ENCODE measurements at places on chromosomes 12 and 14.

GRCh38 chr14:104993808-104994591, 8.4 kb downstream of the CLBA1 start:
- no peak for DNase-seq

DNA sequence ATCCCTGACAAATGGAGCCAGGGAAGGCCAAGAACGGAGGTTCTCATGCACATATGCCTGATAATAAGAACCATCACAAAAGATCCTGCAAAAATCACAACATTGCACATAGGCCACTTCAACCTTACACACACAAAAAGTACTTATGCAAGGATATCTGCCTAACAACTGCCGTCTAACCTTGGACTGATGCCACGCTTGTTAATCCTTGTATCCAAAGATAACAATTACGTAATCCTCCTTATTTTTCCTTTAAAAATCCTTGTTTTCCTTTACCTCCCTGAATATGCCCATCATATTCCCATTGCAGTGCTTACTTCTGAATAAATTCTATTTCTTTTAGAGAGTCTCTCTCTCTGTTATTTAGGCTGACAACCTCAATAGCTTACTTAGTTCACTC, 59.5 kb downstream of the TMEM116 start:
- DNase-seq, result no peak

GRCh38 chr14:31357279-31357678, 63.1 kb downstream of the HEATR5A start:
- DNase-seq, result no peak

DNA sequence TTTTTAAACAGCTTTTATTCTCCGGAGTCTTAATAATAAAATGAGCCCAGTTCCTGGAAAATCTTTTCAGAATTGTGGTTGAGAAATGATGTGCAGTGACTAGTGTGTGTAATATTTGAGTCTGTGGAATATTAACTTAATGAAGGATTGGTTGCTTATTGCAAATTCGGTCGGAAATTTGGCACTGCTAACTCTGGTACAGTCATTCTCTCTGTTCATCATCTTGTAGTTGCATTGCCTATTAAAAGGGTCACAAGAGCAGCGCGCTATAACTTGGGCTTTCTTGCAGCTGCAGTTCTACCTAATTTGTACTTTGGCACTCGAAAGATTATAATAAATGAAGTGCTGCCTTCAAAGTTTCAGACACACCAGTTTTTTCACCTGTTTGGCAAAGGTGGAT, 146.0 kb downstream of the FLRT2 start:
- no peak for DNase-seq

GRCh38 chr14:85150166-85150565, 379.8 kb upstream of the FLRT2 start:
- no peak for DNase-seq

DNA sequence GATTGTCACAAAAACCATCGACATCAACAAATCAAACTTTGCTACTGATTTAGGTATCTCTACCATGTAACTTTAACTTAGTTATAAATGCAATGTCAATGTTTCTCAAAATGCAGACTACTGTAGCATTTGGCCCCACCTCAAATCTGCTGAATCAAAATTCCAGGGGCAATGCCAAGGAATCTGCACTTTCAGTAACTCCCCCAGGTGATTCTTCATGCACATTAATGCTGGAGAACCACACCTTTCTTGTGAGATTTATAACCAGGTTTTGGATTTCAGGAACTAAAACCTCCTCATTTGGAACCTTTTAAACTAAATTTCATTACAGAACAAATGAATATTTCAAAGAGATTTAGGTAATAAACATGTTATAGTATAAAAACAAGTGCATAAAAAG, 4.9 kb downstream of the ATP2B1 start:
- DNase-seq, result no peak

- no peak for DNase-seq
Measured at GRCh38 chr14:81465507-81466228, 65.5 kb upstream of the STON2 start.

- no peak for DNase-seq
Measured at GRCh38 chr14:31070431-31070830, 44.3 kb upstream of the STRN3 start.

- no peak for DNase-seq
Measured at GRCh38 chr12:43029971-43030370, 440.4 kb upstream of the PRICKLE1 start.

DNA sequence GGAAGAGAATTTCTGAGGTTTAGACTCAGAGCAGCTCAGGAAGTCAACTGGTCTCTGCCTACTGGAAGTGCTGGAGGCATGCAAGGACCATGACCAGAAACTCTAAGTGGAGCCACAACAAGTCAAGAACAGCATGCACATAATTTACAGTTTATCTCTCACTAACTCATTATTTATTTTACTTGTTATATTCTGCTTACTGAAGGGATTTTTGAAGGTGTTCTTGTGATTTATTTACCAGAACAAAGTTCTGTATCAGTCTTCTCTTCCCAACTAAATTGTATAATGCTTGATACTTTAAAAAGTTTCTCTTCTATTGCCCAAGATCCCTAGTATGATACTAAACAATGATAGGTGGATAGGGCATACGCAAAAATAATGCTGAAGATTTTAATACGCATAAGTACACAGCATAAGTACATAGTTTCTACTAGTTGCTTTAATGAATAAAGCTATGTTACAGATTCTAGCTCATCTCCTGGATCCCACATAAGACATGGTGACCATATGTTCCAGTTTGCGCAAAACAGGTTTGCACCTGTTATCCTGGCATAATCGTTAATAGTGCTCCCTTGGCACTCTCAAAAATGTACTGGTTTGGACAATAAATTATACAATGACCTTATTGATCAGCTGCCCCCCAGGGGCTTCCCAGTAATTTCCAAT, 11.6 kb upstream of the SPTB start:
- no peak for DNase-seq

GRCh38 chr12:104747955-104748354, 210.1 kb downstream of the SLC41A2 start:
- DNase-seq, result no peak

GRCh38 chr12:51000245-51000644, 25.9 kb downstream of the SLC11A2 start:
- no peak for DNase-seq

- DNase-seq, result no peak
Measured at GRCh38 chr14:50800032-50800431, 30.9 kb downstream of the NIN start.

DNA sequence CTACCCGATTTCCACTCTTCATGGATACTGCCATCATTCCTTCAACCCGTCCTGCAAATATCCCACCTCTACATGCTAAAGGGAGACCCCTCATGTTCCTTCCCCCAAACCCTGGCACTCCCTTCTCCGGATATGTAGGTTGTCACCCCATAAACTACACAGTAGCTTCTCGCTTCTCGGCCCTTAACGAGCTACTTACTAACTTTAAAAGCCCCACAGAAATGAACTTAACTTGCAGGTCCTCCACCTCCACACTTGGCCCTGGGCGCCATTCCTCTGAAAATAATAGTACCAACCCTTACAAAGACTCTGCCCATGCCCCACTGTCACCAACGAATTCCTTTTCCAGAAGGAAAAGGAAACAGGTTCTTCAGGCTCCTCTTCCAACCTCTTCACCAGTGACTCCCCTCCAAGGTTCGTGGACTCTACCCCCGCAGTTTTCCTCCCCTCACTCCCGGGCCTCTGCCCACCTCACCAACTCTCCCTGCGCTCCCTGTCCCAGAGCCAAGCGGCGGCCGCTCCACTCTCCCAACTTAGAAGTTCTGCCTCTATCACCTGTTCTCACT, 1.2 kb downstream of the SPPL3 start:
- no peak for DNase-seq

GRCh38 chr12:7134396-7135166, 4.4 kb downstream of the CLSTN3 start:
- DNase-seq, result no peak

GRCh38 chr14:37482428-37482827, 112.6 kb downstream of the FOXA1 start:
- DNase-seq, result no peak

DNA sequence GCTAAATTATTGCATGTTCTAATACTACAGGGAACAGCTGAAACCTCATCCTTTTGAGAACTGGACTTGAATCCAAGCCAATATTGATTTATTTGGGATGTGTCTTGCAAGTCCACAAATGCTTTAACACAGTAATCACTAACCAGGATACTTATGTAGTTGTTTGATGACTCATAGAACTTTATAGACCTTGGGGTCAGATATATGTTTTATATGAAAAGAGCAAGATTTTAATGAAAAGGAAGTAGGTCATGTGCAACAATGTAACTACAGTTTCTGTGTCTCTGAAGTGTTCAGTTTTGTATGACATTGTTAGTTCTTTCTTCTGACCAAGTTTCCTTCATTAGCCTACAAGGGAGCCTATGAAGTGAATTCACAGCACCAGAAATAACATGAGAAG, 352.0 kb downstream of the ZFP36L1 start:
- no peak for DNase-seq

GRCh38 chr12:32163596-32163995, 56.9 kb downstream of the BICD1 start:
- DNase-seq, result no peak

DNA sequence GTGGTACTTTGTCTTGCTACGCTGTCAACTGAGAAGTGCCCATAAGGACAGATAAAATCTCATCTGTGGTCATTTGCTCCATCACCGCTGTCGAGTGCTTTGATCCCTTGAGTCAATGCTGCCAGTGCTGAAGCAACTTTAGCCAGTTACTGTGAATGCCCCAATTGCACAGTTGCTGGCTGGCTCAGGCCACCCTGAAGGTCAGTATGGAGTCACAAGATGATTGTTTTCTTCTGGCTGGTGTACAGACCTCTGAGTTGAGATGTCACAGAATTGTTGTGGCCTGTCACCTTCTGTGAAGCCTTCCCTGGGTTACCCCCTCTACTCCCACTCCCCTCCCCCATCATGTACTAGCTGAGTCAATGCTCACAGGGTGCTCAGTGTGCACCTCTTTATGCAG, 92.9 kb downstream of the PELI2 start:
- no peak for DNase-seq

- no peak for DNase-seq
Measured at GRCh38 chr12:82952946-82953345, 266.2 kb downstream of the TMTC2 start.
